Sigmoid colon (tissue), 7 donors: ENCODE measurements at places on chromosomes 5 and 9. TPM values are rescaled to one million over a fixed set of nuclear protein-coding genes. Genes with fewer than 3 reads are reported as not detected.

- no peak for DNase-seq
- no peak overlapping the region for H3K27ac ChIP-seq
- no peaks in the 10 kb centered on the region for H3K4me1 ChIP-seq
- no peaks in the 10 kb centered on the region for H3K36me3 ChIP-seq
Observed at GRCh38 chr5:108983461-108984092, 235.9 kb downstream of the FER start.

GRCh38 chr5:56534102-56534829 is 281.1 kb upstream of the MAP3K1 start:
- H3K4me3 ChIP-seq: no peak overlapping the region
- no peaks in the 10 kb centered on the region for H3K4me1 ChIP-seq
- H3K27me3 ChIP-seq: no peaks in the 10 kb centered on the region
- no peak for DNase-seq
- no peaks in the 10 kb centered on the region for H3K36me3 ChIP-seq

DNA sequence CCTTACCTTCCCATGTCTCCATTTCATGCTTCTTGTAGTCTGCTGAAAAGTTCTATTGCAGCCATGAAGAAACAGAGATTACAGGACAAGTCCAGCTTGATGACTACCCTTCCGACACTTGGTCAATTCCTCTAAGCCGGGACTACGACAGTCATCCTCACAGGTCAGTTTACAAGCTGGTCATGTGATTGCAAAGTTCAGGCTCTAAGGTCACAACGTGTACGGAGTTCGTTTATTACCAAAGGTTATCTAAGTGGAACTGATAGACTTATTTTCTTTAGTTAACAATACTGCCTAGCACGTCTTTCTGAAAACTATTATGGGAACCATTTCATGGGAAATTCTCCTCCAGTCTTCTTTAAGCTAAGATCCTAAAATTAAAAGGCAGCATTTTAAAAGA is 88.5 kb upstream of the NR5A1 start:
- no peak overlapping the region for H3K27ac ChIP-seq
- DNase-seq: no peak
- no peak overlapping the region for H3K4me3 ChIP-seq
- peaks cover 17% of the 10 kb centered on the region for H3K4me1 ChIP-seq
- H3K36me3 ChIP-seq: no peaks in the 10 kb centered on the region

DNA sequence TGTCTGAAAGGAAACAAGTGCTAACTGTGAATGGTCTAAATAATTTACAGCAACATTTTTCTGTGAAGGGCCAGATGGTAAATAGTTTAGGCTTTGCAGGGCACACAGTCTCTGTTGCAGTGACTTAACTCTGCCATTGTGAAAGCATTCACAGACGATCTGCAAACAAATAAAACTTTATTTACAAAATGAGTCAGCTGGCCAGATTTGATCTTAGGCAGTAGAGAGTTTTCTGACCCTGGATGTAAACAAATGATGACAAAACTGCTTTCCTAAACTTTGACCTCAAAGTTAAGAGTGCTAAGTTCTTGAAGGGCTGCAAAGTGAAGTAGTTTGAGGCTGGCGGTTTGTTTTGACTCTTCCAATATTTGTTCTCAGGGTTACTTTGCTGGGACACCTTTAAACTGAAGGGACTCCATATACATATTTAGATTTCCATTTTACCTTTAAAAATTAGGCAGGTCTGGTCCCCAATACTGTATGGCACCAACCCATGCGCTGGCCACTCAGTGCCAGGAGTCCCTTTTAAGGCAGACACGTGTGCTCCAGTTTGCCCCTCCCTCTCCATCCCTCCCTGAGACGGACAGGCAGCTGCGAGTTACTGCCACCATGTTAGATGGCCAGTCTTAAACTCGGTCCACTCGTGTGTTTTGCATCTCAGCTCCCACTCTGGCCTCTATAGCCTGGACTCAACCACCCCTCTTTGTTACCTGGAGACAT is 4.0 kb upstream of the ADAMTS16 start:
- H3K4me1 ChIP-seq: peaks cover 17% of the 10 kb centered on the region
- H3K4me3 ChIP-seq: no peak overlapping the region
- H3K27me3 ChIP-seq: peaks cover 30% of the 10 kb centered on the region
- no peaks in the 10 kb centered on the region for H3K36me3 ChIP-seq
- no peak overlapping the region for H3K27ac ChIP-seq

- no peak overlapping the region for H3K4me3 ChIP-seq
- no peak for DNase-seq
- no peaks in the 10 kb centered on the region for H3K27me3 ChIP-seq
- peaks cover 34% of the 10 kb centered on the region for H3K36me3 ChIP-seq
Observed at GRCh38 chr5:177249761-177250537, 53.6 kb downstream of the RAB24 start.

- no peaks in the 10 kb centered on the region for H3K27me3 ChIP-seq
- H3K27ac ChIP-seq: no peak overlapping the region
- DNase-seq: no peak
Observed at GRCh38 chr9:6068983-6069382, 53.6 kb upstream of the RANBP6 start.

GNA14 gene
- total RNA-seq: 5.0 TPM

TRIM36 gene
- not detected for total RNA-seq

SLC22A4 gene
- 3.4 TPM for total RNA-seq

NPR3 gene
- 7.2 TPM for total RNA-seq

SPINK5 gene
- not detected for total RNA-seq
